WTC11 (cell line): ENCODE measurements at places on chromosomes 5 and 9.

GRCh38 chr5:74576941-74577456 lies 63.5 kb downstream of the ENC1 start:
- DNase-seq = no peak

- peak; percentile 40 for DNase-seq
These were observed 1.5 kb upstream of the TRAF1 start for GRCh38 chr9:120928015-120928482.

DNA sequence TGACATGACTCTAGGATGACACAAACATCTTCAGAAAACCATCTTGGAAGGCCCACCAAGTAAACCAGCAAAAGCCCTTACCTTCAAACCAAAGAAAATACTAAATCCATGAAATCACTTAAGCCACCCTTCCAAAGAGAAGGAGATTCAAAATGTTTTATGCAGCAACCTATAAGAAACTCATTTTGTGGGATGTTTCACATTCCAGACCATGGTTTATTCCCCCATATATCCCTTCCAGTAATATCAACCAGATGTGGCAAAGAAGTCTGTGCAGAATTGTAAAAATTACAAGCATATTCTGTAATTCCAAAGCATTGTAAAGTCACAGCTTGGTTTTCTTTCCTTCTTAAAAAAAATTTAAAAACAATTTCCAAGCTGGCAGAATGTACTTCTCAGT lies 117.4 kb downstream of the SLIT3 start:
- no peak for DNase-seq

- no peak for DNase-seq
These were observed 60.4 kb downstream of the EHMT1 start for GRCh38 chr9:137679249-137679648.

DNA sequence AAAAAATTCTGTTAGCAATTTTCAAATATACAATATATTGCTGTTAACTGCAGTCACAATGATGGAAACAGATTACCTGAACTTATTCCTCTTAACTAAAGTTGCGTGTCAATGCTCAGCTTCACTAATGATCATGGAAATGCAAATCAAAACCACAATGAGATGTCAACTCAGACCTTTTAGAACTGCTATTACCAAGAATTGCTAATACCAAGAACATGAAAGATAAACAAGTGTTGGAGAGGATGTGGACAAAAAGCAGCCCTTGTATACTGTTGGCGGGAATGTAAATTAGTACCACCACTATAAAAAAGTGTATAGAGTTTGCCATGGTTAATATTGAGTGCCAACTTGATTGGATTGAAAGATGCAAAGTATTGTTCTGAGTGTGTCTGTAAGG lies 1409.7 kb upstream of the CDH18 start:
- no peak for DNase-seq

- no peak for DNase-seq
These were observed 79.3 kb downstream of the RMI1 start for GRCh38 chr9:84059936-84060335.

DNA sequence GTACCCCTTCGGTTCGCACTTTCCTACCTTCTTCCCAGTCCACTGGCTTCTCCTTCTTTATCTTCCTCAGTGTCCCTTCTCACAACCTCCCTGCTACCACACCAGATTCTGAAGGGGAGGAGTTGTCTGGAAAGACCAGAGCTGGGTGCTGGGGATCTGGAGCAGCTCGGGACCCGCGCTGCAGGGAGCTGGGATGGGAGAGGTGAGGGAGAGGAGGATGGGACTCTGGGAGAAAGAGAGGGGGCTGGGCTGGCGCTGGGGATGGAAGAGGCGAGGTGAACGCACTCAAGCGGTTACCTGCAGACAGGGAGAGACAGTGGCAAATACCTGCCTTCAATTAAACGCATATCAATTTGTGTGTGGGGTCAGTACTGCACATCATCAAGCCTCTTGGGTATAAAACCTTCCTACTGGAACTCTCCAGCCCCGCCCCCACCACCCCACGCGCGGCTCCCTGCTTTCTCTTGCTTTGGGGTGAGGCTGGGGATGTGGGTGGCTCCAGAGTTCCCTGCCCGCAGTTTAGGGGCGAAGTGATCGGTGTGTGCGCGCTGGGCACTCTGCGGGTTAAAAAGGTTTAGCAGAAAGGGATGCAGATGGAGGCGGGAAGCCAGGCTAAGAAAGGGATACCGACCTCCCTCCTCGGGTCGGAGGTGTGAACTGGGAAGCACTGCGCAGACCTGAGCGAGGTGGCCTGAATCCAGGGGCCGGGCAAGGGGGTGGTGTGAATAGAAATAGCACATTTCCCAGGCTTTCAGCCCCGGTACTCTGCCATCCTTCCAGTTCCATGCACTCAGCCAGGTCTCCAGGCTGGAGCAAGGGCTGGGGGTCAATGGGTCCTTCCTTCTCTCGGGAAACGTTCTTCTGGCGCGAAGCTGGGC lies 977 bp upstream of the PAM start:
- DNase-seq = peak; percentile 50

DNA sequence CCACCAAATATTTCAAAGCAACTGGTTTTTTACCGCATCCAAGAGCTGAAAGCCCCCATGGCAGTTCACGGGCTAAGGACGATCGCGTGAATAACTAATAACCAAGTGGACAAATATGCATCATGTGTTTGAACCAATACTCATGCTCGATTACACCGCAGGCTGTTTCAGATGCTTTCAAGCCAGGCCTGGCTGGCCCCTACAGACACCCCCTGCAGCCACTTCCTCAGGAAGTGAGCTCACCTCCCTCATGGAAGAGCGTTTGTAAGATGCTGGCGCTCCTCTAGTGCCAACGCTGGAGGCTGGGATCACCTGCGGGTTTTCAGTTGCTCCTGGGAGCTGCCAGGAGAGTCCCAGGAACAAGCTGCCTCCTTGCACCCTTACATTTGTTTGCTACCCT lies 53.9 kb upstream of the PTCH1 start:
- DNase-seq = no peak

- no peak for DNase-seq
These were observed 608.7 kb upstream of the SEMA6A start for GRCh38 chr5:117183326-117183725.

GRCh38 chr5:22539762-22540161 lies 313.4 kb downstream of the CDH12 start:
- no peak for DNase-seq

- no peak for DNase-seq
These were observed 3.9 kb downstream of the GPRIN1 start for GRCh38 chr5:176606032-176606431.

GRCh38 chr5:80055491-80056170 lies 20.5 kb downstream of the THBS4 start:
- peak; percentile 60 for DNase-seq

- DNase-seq = peak; percentile 52
These were observed 729 bp upstream of the HAND1 start for GRCh38 chr5:154478752-154479159.

DNA sequence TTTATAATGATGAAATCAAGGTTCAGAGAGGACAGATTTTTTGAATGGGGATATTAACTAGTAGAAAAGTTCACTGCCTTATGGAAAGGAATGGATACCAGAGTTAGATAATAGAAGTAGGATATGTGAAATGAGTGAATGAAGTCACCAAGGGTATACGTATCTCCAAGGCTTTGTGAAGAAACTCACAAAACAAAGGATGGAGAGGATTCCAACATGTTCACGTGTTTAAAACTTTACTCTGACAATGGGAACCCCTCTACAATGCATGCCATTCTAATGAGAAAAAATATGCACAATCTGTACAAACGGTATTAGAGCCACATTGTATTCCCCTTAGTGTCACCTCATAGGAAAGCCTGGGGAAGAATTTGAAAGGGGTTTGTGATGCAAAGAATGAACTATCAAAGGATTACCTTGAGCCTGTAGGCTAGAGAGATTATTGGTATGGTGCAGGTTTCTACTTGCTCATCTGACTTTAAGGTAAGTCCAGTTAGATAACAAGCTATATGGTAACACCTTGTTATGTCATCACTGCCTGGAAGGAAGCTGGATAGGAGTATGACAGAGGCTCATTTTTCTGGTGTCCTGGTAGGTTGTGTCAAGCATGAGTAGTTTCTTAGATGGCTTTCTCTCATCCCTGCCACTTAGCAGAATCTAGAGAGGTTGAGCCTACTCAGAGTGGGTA lies 250.3 kb upstream of the SEMA6A start:
- DNase-seq = no peak

DNA sequence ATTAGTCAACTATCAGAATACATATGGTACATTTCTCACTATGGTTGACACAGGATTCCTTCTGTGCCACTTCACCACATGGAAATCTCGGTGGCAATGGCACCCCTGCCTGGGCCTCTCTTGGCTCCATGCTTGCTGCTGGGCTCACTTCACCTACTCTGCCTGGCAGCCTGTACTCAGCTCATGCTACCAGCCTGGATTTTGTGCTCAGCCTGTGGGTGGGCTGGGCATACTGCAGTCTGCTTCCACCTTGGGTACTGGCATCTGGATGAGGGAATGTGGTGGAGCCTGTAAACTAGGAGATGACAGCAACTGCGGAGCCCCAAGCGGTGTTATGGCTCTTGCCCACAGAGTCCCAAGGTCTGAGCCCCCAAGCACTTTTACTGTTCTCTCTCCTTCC lies 604.1 kb downstream of the MTRR start:
- DNase-seq = no peak

DNA sequence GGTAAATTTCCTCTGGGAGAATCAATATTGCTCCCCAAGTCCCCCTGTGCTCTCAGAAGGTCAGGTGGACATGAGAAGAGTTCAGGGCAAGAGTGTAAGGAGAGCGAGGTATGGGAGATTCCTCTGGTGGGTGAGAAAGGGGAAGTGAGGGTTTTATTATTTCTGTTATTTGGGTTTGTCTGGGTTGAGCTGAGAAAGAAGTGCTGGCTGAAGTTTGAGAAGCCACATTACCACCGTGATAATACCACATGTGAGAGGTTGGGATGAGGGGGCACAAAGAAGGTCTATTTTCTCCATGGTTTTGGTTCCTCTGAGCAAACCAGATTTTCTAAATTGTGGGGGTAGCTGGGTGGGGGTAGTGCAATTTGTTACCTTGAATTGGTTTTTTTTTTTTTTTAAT lies 350.4 kb downstream of the OSTF1 start:
- no peak for DNase-seq

DNA sequence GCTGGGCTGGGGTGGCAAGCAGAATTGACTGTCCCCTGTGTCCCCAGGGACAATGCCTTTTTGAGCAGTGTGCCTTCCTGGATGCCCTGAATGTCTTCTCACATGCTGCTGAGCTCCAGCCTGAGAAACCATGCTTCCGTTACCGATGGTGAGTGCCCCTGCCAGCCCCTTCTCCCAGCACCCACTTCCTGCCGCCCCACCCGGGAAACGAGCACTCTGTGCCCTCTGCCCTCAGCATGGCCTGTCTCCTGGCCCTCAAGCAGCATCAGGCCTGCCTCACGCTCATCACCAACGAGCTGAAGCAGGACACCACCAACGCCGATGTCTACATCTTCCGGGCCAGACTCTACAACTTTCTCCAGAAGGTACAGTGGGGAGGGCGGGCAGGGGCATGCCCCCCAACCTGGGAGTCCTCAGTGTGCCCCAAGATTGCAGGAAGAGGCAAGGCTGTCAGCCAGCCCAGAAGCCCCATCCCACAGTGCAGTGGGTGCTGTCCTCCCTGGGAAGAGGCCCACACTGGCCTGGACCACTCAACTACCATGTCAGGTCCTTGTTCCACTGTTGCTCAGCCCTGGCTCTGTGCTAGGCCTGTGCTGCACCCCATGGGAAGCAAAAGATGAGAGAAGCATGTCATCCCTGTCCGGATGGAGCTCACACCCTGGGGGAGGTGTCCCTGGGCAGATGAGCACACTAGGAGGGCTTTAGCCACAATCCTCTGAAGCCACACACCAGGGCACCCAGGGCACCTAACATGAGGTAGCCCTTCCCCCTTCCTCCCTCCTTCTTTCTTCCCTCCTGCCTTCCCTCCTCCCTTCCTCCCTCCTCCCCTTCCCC lies 4.4 kb downstream of the TTC16 start:
- no peak for DNase-seq

DNA sequence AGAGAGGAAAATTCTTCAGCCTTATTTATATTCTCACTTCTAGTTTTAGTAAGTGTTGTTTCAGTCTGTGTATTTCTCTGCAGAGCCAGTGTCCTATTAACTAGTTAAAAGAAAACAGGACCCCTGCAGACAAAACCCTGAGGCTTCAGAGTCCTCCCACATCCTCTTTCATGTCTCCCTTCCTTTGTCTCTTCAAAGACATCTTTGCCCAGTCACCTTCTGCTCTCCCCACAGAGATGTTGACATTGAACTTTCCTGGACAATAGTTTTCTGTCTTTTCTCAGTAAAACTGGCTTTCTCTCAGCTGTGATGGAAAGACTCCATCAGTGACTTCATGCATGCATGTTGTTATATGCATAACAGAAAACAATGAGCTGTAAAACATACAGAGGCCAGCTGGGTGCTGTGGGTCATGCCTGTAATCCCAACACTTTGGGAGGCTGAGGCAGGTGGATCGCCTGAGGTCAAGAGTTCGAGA lies 20.2 kb downstream of the GRAMD2B start:
- no peak for DNase-seq

- DNase-seq = no peak
These were observed 18.3 kb downstream of the FAT2 start for GRCh38 chr5:151572657-151573368.

DNA sequence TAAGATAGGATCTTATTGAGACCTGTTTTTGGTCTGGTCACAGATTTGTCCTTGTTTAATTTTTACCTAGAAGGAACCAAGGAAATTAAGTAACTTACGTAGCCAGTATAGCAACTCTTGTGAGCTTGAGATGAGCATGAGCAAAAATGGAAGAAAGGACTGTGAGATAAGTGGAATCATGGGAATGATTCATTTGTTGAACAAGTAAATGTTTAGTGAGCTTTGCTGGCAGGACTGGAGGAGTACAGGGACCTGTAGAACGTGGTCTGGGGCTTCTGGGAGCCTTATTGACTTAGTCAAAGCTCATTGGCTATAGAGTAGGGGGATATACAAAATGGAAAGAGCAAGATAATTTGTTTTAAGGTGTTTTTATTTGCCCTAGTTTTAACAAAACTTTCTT lies 3.0 kb downstream of the RAD23B start:
- DNase-seq = no peak

DNA sequence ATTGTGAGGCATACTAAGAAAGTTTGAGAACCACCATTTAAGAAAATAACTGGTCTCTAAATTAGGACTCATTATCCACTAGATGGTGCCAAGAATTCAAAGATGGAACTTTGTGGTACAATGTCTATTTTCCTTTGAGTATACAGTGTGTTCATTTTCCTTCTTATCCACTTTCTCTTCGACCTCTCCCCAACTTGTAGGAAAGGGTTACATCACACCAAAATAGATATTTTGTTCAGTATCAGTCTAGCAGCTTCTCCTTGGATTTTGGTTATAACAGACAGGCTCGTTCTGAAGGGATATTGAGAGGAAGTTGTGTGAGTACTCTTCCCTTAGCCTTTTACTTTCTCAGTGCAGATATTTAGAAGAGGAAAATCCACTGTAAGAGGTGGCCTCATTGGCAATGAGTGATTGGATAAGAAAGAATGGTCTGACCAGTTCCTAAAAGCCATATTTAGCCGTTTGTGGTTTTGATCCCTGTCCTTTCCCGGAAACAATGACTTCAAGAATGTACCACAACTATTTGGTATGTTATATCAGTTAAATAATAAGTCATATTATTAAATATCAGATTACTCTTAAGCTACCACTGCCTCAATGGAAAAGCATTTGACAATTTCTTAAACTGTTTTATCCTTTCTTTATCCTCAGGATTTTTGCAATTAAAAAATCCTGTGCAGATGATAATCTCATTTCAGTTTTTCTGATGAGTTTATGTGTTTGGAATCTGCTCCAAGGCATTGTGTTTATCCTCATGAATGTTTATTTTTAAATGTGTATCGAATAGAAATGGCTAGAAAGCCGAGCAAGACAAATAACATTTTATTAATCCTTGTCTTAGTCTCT lies 69.0 kb upstream of the GRAMD2B start:
- DNase-seq = no peak

- DNase-seq = peak; percentile 63
These were observed 6.3 kb downstream of the TESK1 start for GRCh38 chr9:35611230-35611797.
